Thoracic aorta (tissue), 2 donors: ENCODE measurements at places on chromosomes 6 and 20. TPM values are rescaled to one million over a fixed set of nuclear protein-coding genes. Genes with fewer than 3 reads are reported as not detected.

The MSH5 gene
- total RNA-seq, result 5.7 TPM

The PPP1R16B gene
- total RNA-seq, result 7.3 TPM

The IRF4 gene
- 1.8 TPM for total RNA-seq

The SLC22A23 gene
- 5.1 TPM for total RNA-seq

The NRN1 gene
- total RNA-seq, result 7.5 TPM

The LGSN gene
- total RNA-seq, result not detected
